ENCODE measurements at places on chromosomes 13 and 19. TPM values are rescaled to one million over a fixed set of nuclear protein-coding genes. Genes with fewer than 3 reads are reported as not detected.

DNA sequence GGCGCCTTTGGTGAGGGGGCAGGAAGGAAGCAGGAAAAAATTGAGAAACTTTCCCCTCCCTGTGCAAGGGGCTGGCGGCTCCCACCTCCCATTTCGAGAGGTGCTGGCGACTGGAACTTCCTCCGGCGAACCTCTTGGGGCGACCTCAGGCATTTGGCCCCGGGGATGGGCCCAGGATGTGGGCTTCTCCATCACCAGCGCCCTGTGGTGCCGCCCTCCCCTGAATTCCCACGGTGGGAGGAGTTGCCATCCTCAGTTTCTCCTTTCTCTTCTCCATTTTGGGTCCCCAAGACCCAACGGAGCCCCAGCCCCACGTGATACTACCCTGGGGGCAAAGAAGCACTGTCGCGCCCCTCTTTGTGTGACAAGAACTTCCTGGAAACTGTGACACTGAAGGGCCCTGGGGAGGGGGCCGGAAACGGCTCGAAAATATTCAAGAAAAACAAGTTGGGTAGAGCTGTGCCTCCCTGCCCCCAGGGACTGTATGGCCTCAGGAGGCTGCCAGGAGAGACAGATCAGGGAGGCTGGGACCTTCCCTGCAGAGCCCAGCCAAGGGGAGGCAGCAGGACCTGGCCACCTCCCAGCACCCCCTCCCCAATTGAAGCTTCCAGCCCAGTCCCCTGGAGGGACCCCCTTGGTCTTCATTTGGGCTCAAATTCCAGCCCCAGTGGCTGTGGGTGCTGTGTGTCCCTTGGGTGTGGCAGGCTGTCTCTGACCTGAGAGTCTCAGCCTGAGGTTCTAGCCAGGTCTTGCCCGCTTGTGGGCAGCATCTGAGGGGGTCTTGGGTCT is 16.2 kb upstream of the AP1M2 start:
- peaks cover 12% of the 10 kb centered on the region for H3K4me1 ChIP-seq
- DNase-seq = peak; percentile 56
- peak overlapping the region; percentile 68 for H3K27ac ChIP-seq
- H3K27me3 ChIP-seq = no peaks in the 10 kb centered on the region

GRCh38 chr19:47832723-47833122 is 11.0 kb downstream of the CRX start:
- no peak for DNase-seq
- no peak overlapping the region for H3K27ac ChIP-seq
- no peaks in the 10 kb centered on the region for H3K27me3 ChIP-seq
- no peak overlapping the region for H3K4me3 ChIP-seq

- no peaks in the 10 kb centered on the region for H3K27me3 ChIP-seq
- peak; percentile 11 for DNase-seq
- no peaks in the 10 kb centered on the region for H3K4me1 ChIP-seq
- H3K36me3 ChIP-seq = no peaks in the 10 kb centered on the region
Measured at GRCh38 chr13:44266305-44266704, 107.3 kb upstream of the SERP2 start.

GRCh38 chr13:29543230-29544215 is 52.0 kb downstream of the SLC7A1 start:
- no peaks in the 10 kb centered on the region for H3K27me3 ChIP-seq
- H3K4me3 ChIP-seq = no peak overlapping the region
- no peaks in the 10 kb centered on the region for H3K36me3 ChIP-seq
- H3K27ac ChIP-seq = no peak overlapping the region

- H3K27me3 ChIP-seq = no peaks in the 10 kb centered on the region
- H3K27ac ChIP-seq = peak overlapping the region; percentile 88
- DNase-seq = no peak
- peak overlapping the region; percentile 98 for H3K4me3 ChIP-seq
Measured at GRCh38 chr19:7069904-7070226, 362 bp downstream of the ZNF557 start.

DNA sequence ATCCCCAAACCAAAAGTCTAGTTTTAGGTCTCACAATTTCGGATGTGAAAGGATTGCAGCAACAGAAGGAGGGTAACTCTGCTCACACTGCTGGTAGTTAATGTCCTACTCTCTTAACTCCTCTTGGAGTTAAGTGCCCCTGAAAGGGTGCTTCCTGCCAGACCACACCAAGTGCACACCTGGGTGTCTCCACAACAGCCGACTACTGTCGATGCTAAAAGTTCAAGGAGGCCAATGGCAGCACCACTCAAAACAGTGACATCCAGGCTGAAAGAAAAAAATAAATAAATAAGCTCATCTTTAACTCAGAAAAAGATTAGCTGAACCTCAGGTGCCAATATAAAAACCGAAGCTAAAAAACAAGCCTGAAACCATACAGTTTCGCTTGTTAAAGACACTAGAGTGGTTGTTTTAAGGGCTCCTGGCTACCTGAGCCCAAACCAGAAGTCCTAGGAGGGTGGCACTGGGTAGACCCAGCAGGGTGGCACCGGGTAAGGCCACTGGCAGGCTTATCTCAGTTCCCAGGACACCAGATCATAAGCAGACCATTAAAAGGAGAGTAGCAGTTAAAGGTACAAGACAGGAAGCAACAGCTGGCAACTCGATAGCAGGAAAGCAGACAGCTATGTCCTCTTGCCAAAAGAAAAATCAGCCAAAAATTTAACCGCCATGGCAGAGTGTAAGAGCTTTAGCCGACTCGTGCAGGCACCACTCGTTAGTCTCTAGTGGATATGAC is 39.3 kb downstream of the BRD4 start:
- H3K4me1 ChIP-seq = peaks cover 86% of the 10 kb centered on the region
- H3K4me3 ChIP-seq = peak overlapping the region; percentile 20
- DNase-seq = no peak
- H3K36me3 ChIP-seq = no peaks in the 10 kb centered on the region
- H3K27me3 ChIP-seq = no peaks in the 10 kb centered on the region

- peak; percentile 36 for DNase-seq
- peaks cover 8% of the 10 kb centered on the region for H3K4me1 ChIP-seq
- H3K27me3 ChIP-seq = no peaks in the 10 kb centered on the region
Measured at GRCh38 chr13:25286308-25286968, 850 bp downstream of the MTMR6 start.

GRCh38 chr19:35090506-35091214 is 25.0 kb upstream of the FXYD3 start:
- no peaks in the 10 kb centered on the region for H3K27me3 ChIP-seq
- peak; percentile 93 for DNase-seq
- H3K36me3 ChIP-seq = no peaks in the 10 kb centered on the region

GRCh38 chr13:94569615-94570014 is 26.3 kb downstream of the TGDS start:
- no peaks in the 10 kb centered on the region for H3K27me3 ChIP-seq
- no peak for DNase-seq
- H3K36me3 ChIP-seq = peaks cover 4% of the 10 kb centered on the region
- no peak overlapping the region for H3K4me3 ChIP-seq
- no peaks in the 10 kb centered on the region for H3K4me1 ChIP-seq

GRCh38 chr13:38933786-38934185 is 56.8 kb downstream of the STOML3 start:
- H3K27ac ChIP-seq = no peak overlapping the region
- no peak for DNase-seq
- no peak overlapping the region for H3K4me3 ChIP-seq
- no peaks in the 10 kb centered on the region for H3K36me3 ChIP-seq
- H3K27me3 ChIP-seq = no peaks in the 10 kb centered on the region

GRCh38 chr13:30446126-30446500 is 19.6 kb downstream of the HMGB1 start:
- H3K36me3 ChIP-seq = no peaks in the 10 kb centered on the region
- peak; percentile 55 for DNase-seq
- peak overlapping the region; percentile 52 for H3K4me3 ChIP-seq

DNA sequence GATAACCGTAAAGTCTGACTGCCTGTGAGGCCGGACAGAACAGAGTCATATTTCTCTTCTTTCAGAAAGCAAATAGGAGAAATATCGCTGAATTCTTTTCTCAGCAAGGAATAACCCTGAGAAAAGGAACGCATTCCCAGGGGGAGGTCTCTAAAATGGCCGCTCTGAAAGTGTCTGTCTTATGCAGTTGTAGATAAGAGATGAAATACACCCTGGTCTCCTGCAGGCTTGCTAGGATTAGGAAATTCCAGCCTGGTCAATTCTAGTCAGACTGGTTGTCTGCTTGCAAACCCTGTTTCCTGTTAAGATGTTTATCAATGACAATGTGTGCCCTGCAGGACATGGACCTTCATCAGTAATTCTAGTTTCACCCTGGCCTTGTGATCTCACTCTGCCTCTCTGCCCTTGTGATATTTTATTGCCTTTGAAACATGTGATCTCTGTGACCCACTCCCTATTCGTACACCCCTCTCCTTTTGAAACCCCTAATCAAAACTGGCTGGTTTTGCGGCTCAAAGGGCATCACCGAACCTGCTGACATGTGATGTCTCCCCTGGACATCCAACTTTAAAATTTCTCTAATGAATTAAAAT is 934.8 kb upstream of the SPRY2 start:
- DNase-seq = peak; percentile 41
- peaks cover 12% of the 10 kb centered on the region for H3K36me3 ChIP-seq
- no peak overlapping the region for H3K27ac ChIP-seq

DNA sequence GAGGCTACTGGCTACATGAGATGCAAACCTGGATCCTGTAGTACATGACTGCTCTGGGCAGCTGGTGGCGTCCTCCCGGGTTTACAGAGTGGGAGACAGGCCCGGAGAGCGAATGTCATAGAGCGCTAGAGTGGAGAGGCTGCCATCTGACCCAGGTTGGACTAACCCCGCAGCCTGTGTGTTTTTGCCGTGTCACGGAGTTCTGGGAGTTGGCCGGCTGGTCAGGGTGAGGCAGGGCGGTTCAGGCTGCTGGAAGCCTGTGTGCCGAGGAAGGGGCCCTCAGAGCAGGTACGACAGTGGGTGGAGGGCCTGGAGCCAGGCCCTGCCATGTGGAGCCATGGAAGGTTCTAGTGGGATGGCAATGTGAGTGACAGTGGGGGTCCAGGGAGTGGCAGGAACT is 12.5 kb downstream of the CRTC1 start:
- H3K27ac ChIP-seq = no peak overlapping the region
- H3K4me3 ChIP-seq = no peak overlapping the region
- H3K36me3 ChIP-seq = no peaks in the 10 kb centered on the region
- DNase-seq = no peak
- no peaks in the 10 kb centered on the region for H3K27me3 ChIP-seq

DNA sequence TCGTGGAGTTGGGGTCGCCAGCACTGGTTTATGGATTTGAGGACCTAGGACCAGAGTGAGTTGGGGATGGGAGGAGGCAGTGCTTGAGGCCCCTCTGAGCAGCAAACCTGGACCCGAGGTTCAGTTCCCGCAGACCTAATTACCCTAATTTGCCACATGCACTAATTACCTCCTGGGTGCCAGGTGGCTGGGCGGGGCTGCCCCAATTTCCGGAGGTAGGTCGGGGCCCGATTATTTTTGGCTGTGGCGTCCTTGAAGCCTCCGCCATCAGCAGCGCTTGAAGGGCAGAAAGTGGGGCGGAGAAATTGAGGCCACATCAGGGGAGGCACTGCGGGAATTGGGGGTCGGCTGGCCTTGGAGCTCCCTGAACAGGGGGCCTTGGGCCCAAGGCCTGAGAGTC is 5.9 kb upstream of the HOMER3 start:
- DNase-seq = no peak
- no peaks in the 10 kb centered on the region for H3K36me3 ChIP-seq
- H3K4me3 ChIP-seq = no peak overlapping the region
- no peaks in the 10 kb centered on the region for H3K4me1 ChIP-seq

GRCh38 chr19:19433666-19434213 is 28.3 kb downstream of the GATAD2A start:
- no peak for DNase-seq
- peaks cover 13% of the 10 kb centered on the region for H3K4me1 ChIP-seq
- no peaks in the 10 kb centered on the region for H3K27me3 ChIP-seq
- H3K4me3 ChIP-seq = no peak overlapping the region
- no peaks in the 10 kb centered on the region for H3K36me3 ChIP-seq
- peak overlapping the region; percentile 66 for H3K27ac ChIP-seq

DNA sequence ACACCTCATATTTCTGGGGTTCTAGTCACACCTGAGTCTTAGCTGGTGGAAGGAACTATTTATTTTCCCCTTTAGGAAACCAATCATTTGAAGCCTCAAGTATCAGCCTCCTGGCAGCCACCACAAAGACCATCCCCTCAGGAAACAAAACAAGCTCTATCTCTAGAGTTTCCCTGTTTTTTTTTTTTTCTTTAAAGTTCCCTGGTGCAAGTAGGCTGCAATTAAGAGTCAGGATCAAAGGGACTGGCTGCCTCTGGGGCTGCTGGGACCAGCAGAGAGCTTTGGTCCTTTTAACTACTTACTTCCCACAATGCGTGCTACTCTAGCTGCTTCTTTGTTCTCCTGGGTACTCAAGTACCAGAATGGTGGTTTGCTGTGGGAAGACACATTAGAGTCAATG is 11.4 kb downstream of the MBNL2 start:
- H3K36me3 ChIP-seq = no peaks in the 10 kb centered on the region
- no peak overlapping the region for H3K27ac ChIP-seq
- H3K27me3 ChIP-seq = peaks cover 98% of the 10 kb centered on the region
- no peaks in the 10 kb centered on the region for H3K4me1 ChIP-seq

- H3K36me3 ChIP-seq = 0 out of 2 replicates have a peak, but pooled peaks cover 7% of the 10 kb centered on the region
- H3K4me1 ChIP-seq = no peaks in the 10 kb centered on the region
- H3K27me3 ChIP-seq = no peaks in the 10 kb centered on the region
- no peak overlapping the region for H3K27ac ChIP-seq
- no peak overlapping the region for H3K4me3 ChIP-seq
Measured at GRCh38 chr13:36509369-36509768, 77.1 kb downstream of the CCNA1 start.

DNA sequence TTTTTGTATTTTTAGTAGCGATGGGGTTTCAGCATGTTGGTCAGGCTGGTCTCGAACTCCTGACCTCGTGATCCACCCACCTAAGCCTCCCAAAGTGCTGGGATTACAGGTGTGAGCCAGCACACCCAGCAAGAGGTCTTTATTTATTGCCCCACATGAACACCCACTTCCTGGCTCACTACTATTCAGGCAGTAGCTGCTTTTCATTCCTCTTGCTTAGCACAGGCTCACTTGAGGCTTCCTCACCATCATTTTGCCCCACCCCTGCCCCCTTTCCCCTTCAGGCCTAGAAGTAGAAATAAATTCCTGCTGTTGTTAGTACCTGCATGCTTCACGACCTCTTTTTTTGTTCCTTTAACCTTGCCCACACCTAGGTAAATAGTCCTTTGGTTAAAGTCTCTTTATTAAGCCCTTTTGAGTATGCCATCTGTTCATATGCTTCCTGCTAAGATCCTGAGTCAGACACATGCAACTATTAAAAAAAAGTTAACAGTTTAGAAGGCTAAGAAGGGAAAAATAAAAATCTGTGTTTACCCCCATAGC is 33.5 kb upstream of the ITM2B start:
- DNase-seq = no peak
- H3K36me3 ChIP-seq = no peaks in the 10 kb centered on the region
- H3K4me1 ChIP-seq = no peaks in the 10 kb centered on the region
- no peaks in the 10 kb centered on the region for H3K27me3 ChIP-seq
- no peak overlapping the region for H3K4me3 ChIP-seq
- H3K27ac ChIP-seq = no peak overlapping the region

GRCh38 chr13:20136781-20137703 is 23.8 kb downstream of the GJA3 start:
- H3K36me3 ChIP-seq = no peaks in the 10 kb centered on the region
- peaks cover 7% of the 10 kb centered on the region for H3K4me1 ChIP-seq
- H3K4me3 ChIP-seq = peak overlapping the region; percentile 42
- peaks cover 20% of the 10 kb centered on the region for H3K27me3 ChIP-seq
- peak; percentile 82 for DNase-seq

- no peak overlapping the region for H3K4me3 ChIP-seq
- H3K27ac ChIP-seq = no peak overlapping the region
- H3K4me1 ChIP-seq = no peaks in the 10 kb centered on the region
- H3K36me3 ChIP-seq = no peaks in the 10 kb centered on the region
Measured at GRCh38 chr19:831407-832369, 4.1 kb downstream of the AZU1 start.

ZNF835 gene
- 1.7 TPM for total RNA-seq

URAD gene
- total RNA-seq = not detected

SBK2 gene
- 2.0 TPM for total RNA-seq

PLK5 gene
- 0.23 TPM for total RNA-seq

LILRA1 gene
- total RNA-seq = not detected

C19orf85 gene
- total RNA-seq = 1.7 TPM

MBD3L3 gene
- total RNA-seq = not detected
